ENCODE measurements at places on chromosomes 1 and 21.

DNA sequence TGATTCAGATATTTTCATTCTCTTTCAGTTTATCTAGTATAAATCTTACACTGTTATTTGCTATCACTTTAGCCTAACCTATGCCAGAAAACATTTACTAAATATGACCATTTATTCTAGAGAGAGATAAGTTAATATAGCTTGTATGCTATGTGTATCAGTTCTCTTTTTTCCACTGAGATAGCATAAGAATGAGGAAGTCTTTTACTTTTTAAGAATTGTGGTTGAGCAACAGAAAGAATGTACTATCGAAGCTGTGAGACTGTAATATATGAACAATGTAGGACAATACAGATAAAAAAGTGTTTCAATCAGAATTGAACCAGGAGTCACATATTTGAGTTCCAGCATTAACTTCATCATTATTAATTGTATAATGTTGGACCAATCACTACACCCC lies 479.9 kb upstream of the PLXNA2 start:
- no peak for DNase-seq

- no peak for DNase-seq
These were observed 10.7 kb downstream of the WNT3A start for GRCh38 chr1:228017356-228018124.

- DNase-seq, result no peak
These were observed 155.7 kb downstream of the ADSS2 start for GRCh38 chr1:244296003-244296402.

DNA sequence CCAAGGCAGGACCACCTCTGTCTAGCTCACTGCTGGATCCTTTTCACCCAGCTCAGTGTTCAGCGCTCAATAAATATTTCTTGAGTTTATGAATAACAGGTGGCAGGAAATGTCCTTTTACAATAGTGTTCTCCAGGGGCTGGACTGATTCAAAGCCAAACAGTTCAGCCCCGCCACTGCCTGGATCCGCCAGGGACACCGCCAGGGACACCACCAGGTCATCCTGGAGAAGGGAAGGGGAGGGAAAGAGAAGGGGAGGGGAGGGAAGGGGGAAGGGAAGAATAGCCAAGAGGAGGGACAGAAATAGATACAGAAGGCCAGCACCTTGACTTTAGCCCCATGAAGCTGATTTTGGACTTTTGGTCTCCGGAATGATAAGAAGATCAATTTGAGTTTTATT lies 255.6 kb downstream of the GRIK3 start:
- DNase-seq, result no peak

GRCh38 chr1:46303038-46303871 lies at the start of the genes LRRC41 and UQCRH:
LRRC41 (minus strand) TSS chr1:46303616; CDS start chr1:46303322, 294 bp downstream.
UQCRH (plus strand) TSS chr1:46303698; CDS start chr1:46303767, 69 bp downstream.
- peak; percentile 91 for DNase-seq

DNA sequence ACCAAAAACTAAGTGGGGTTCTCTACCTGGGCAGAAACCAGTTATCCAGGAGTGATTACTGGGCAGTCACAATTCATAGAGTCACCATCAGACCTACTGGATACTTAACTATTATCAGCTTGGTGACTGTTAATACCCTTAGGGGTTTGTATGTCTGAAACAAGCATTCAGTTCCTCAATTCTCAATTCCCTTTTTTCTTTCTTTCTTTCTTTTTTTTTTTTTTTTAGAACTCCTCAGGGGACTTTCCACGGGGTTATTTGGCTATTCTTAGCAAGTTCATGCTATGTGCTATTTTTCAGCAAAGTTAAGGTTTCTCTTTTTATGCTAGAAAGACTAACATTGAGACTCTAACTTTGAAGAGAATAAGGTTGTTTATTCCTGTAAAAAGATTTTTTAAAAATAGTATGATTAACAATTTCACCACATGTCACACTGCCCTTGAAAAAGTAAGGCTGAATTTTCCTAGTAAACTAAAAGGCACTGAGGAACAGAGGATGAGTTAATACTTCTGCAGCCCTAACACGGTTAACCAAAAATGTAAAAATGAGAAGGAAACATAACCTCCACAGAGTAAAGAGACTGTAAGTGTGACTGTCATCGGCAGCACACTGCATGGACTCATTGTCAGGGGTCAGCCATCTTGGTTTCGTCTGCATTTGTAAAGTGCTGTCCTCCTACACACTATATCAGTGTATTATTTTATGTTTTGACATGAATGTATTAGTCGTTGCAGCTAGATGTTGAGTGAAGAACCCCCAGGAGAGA lies 310.2 kb downstream of the NTNG1 start:
- no peak for DNase-seq

DNA sequence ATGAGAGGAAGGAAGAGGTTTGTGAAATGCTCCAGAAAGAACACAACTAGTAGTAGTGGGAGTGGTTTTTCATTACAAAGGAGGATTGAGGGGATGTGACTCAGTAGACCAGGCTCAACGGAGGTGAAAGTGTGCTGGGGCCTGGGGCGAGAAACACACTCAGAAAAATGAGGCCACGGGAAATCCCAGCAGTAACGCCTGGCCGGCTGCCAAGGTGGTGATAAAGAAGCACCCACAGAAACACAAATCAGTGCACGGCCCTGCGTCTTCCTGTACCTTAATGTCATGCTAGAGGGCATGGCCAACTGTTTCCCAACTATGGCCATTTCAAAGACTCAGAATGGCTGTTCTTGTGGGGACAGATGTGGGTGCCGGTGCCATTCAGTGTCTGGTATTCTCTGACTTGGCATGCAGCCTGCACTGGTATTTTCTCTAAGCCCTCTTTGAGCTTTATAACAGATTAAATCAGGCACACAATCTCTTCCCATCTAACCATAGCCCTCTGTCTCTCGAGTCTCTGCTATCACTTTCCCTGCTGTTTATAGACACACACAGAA lies 38.2 kb downstream of the URB2 start:
- peak; percentile 3 for DNase-seq

- DNase-seq, result no peak
These were observed 26.7 kb downstream of the MIS18A start for GRCh38 chr21:32252136-32252535.

GRCh38 chr1:75423136-75423535 lies 187.8 kb downstream of the SLC44A5 start:
- DNase-seq, result no peak

- no peak for DNase-seq
These were observed 745.6 kb upstream of the CXADR start for GRCh38 chr21:16767201-16767600.

Data from HEK293T (cell line).